GM23248 (cell line): ENCODE measurements at places on chromosomes 7 and 10.

- no peak for DNase-seq
Observed at GRCh38 chr7:154854836-154855235, 148.1 kb downstream of the PAXIP1 start.

GRCh38 chr7:150977382-150978125, 567 bp downstream of the KCNH2 start:
- DNase-seq: no peak

DNA sequence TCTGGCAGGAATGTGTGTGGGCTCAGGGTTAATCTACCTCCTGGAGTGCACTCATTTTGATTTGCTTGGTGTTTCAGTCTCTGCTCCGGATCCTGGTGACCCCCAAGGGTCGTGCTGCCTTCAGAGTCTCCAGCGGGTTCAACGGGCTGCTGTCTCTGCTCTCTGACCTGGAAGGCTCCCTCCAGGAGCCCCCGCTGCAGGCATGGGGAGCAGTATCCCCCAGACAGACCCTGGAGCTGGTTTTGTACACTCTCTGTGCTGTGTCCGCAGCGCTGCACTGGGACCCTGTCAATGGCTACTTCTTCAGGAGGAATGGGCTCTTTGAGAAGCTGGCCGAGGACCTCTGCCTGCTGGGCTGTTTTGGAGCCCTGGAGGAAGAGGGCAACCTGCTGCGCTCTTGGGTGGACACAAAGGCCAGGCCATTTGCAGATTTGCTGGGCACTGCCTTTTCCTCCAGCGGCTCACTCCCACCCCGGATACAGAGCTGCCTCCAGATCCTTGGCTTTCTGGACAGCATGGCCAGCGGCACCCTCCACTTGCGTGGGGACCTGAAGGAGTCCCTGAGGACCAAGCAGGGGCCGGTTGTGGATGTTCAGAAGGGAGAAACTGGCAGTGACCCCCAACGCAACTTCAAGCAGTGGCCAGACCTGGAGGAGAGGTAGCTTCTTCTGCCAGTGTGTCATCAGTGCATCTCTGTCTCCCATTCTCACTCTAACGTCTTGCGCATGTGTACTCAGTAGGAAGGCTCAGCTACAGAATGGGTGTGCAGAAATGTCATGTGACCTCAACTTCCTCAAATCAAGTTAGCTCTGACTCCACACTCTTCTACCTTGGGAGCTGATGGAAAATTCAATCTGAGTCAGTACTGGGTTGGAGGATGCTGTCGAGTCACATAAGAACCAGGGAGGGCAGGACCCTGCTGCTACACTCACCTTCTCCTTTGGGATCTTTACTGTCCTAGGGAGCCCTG, 58.5 kb downstream of the WDFY4 start:
- DNase-seq: no peak

GRCh38 chr7:93198472-93198871, 27.8 kb downstream of the HEPACAM2 start:
- DNase-seq: no peak

DNA sequence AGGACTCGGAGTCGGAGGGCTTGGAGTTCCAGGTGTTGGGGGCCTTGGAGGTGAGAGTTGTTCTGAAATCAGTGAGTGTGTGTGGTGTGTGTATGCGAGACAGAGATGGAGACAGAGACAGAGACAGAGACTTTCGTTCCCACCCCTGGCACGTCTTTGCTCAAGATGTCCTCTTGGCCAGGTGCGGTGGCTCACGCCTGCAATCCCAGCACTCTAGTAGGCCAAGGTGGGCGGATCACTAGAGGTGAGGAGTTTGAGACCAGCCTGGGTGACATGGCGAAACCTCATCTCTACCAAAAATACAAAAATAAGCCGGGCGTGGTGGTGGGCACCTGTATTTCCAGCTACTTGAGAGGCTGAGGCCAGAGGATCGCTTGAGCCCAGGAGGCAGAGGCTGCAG, 20.0 kb upstream of the LIMK1 start:
- no peak for DNase-seq

DNA sequence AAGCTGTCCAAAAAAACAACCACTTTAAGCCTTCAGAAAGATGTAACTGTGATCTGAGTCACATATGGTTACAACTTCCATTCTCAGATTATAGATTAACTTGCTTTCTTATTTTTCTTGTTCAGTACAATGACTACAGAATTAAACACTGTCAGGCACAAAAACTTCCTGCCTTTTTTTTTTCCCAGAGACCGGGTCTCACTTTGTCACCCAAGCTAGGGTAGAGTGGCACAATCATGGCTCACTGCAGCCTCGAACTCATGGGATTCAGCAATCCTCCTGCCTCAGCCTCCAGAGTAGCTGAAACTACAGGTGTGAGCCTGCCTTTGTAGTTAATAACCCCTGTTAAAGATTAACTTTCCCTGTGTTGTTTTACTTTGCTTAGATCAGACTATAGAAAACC, 163.2 kb downstream of the AVL9 start:
- no peak for DNase-seq

- peak; percentile 23 for DNase-seq
Observed at GRCh38 chr10:59176241-59177030, at the start of gene PHYHIPL. Gene PHYHIPL (plus strand): TSS chr10:59176643. CDS start chr10:59176854, 211 bp downstream.
